Upper lobe of left lung (tissue), 6 donors: ENCODE measurements at places on chromosomes 6 and 20. TPM values are rescaled to one million over a fixed set of nuclear protein-coding genes. Genes with fewer than 3 reads are reported as not detected.
A peak's percentile ranks its signal among the peaks of the same experiment; 100 is the strongest.

The MRAP2 gene
- 0.40 TPM for total RNA-seq

The SGK2 gene
- 1.2 TPM for total RNA-seq

DNA sequence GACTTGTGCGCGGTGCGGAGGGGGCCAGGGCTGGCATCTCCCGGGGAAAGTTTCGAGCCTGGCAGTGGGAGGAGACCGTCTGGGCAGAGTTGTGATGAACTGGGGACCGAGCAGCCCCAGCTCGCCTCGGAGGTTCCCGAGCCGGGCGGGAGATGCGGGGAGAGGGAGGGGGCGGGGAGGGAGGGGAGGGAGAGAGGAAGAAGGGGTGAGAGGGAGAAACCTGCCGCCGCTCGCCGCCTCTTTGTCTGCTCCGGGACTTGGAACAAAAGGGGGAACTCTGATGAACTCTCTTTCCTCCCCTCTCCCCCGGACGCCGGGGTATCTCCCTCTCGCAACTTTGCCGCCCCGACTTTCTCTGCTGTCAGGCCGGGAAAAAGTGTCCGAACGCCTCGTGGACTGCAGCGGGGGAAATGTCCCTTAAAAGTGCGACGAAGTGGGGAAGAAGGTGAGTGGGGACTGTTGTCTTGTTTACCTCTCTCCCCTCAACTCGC lies 72.7 kb downstream of the SOX4 start:
- DNase-seq = peak; percentile 46

DNA sequence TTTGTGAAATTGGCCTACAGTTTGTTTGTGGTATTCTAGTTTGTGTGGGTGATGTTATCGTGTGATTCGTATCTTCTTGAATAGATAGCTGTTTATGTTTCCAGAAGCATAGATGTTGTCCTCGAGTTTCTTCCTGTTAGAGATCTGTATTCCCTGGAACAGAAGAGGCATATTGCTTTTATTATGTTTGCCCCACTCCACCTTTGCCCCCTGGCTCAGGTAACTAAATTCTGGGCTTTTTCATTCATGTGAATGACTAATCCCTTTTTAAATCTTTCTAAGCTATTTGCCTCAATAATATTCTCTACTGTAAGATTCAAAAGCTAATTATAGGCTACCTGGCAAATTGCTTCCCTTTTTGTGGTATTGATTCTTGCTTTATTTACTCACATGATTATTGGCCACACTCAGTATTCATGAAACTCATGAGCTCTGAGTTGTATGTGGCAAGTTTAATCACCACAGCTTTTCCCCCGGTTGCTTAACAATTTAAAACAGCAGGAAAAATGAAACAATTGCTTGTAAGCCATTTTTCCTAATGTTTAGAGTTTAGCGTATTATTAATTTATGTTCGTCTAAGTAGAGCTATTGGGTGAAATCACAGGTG lies 12.6 kb downstream of the RNF217 start:
- no peak for DNase-seq

GRCh38 chr6:43929511-43929910 lies 159.5 kb downstream of the VEGFA start:
- DNase-seq = no peak

The GPR63 gene
- total RNA-seq = 0.22 TPM

DNA sequence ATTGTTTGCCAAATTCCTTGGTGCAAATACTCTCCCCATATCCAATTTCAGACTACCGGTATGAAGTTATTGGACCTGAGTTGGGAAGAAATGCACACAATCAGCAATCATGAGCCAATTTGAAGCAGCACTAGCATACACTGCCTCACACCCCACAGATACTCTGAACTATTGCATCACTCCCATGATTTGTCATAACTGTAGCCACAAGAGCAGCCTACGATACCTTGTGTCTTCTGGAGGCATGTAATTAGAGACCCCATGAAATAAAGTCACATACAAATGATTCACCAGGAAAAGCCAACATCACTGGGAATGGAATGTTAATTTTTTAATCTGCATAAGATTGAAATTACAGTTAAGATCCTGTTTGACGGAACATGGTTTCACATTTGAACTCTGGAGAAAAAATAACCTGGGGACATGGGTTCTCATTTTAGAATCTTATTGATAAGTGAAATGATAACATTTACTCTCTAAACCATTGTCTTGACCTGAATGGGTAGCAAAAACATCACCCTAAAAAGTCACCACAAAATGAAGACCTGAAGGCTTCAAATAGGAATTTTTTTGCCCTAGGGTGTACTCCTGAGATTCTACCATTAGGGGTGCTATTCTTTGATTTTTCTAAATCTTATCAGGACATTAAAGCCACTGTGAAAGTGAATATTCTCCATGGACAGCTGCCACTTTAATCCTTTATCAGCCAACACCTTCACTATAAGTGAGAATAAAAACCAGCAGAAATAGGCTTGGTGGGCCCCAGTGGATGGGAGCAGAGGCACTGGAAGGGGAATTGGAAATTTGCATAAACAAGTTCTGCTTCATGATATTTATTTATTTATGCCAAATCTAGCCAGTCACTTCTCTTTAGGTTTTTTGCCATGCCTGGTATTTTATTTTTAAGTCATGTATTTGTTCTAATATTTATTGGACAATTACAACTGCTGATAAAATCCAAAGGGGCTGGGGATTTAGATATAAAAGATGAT lies 34.5 kb upstream of the HBS1L start:
- no peak for DNase-seq

The DEFB126 gene
- not detected for total RNA-seq

- no peak for DNase-seq
These were observed 3.5 kb upstream of the HTR1B start for GRCh38 chr6:77466451-77467437.

DNA sequence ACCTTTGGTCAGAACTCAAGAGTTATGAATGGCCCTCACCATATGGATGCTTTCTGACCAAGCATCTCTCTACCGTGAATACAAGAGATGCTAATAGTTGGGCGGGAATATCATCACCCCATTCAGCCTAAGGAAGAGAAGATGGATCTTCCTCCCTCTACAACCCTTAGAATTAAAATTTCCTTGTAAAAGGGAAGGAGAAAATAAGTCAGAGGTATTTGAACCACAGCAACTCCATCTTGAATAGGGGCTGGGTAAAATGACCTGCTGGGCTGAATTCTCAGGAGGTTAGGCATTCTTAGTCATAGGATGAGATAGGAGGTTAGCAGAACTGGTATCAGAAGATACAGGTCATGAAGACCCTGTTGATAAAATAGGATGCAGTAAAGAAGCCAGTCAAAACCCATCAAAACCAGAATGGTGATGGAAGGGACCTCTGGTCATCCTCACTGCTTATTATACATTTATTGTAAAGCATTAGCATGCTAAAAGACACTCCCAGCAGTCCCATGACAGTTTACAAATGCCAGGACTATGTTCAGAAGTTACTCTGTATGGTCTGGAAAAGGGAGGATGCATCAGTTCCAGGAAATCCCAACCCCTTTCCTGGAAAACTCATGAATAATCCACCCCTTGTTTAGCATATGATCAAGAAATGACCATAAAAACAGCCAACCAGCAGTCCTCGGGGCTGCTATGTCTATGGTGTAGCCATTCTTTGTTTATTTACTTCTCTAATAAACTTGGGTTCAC lies 101.2 kb downstream of the DTNBP1 start:
- DNase-seq = no peak

The PEX7 gene
- total RNA-seq = 7.3 TPM

GRCh38 chr6:165484178-165484889 lies 174.9 kb upstream of the C6orf118 start:
- no peak for DNase-seq

DNA sequence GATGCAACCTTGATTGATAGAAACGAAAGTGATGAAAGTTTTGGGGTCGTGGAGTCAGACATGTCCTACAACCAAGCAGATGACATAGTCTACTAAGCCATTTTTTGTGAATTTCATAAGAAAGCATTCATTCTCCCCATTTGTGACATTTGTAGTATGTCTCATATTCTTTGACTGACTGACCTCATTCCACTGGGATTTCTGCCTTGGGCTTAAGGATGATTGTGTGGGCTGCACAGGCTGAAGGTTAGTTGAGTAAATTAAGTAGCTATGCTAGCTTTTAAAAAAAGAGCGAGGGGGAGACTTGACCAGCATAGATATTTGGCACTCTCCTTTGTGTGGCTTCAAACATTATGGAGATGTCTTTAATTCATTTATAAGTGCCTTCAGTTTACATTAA lies 28.9 kb downstream of the STMND1 start:
- DNase-seq = no peak

The DEFB110 gene
- total RNA-seq = not detected

The CCN5 gene
- total RNA-seq = 83.2 TPM

The KHDC1L gene
- not detected for total RNA-seq

DNA sequence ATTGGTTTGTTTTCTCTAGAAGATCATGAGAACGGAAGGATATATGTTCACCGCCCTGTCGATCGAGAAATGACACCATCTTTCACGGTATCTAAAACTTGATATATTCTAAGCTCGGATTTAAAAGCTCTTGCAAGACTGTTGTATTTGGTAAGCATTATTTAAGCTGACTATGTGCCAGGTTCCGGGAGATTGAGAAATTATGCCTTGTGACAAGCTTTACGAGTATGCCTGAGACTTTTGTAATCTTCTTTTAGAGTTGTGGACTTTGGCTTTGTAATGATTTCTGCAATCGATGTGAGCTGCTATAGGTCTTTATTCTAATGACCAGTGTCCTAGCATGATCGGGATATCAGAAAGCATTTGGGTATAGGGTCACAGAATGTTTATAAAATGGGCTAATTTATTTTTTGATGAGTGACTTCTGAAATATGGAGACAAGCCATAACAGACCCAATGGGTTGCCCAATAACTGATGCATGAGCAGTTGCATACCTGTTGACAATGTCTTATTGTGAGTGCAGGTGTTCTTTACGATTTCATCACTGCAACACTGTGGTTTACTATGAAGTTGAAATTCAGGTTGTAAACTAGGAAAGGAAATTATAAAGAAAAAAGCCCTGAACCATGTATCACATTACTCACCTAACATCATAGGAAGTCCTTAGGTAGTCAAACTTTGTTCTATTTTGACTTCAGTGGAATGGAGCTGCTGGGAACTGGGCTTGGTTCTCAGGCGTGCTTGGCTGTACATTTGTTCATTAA lies 14.0 kb downstream of the CDH26 start:
- DNase-seq = no peak

- no peak for DNase-seq
These were observed 105.8 kb downstream of the QRSL1 start for GRCh38 chr6:106735136-106735633.

DNA sequence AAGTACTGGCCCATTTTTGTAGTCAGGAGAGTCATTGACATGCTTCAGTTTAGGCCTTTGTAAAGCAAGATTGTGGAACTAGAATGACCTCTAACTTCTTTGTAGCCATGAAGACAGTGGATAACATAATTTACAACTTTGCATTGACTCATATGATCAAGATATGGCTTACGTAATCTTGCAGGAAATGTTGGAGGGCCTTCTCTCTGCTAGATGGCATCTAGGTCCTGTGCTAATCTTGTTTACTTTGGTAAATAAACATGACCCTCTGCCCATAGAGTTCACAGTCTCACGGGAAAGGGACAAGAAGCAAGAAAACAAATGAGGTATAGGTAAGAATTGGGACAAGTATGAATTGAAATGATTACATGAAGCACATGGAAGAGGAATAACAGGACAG lies 355.2 kb upstream of the ARID1B start:
- DNase-seq = no peak

The BPIFA1 gene
- 0.26 TPM for total RNA-seq

The TFAP2D gene
- not detected for total RNA-seq

- DNase-seq = no peak
These were observed 11.0 kb upstream of the FILIP1 start for GRCh38 chr6:75504465-75505222.

DNA sequence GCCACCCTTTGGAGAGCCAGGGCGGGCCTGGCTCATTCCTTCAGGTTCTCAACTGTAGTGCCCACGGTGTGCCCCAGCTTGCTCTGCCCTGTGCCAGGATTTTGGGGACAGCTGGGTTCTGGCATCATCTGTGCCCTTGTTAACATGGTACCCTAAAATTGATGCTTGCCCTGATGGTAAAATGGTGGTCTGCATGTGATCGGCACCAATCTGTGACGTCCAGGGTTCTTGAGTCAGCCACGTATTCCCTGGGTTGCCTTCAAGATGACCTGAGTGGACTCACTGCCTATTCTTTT lies 31.2 kb upstream of the APCDD1L start:
- DNase-seq = no peak

DNA sequence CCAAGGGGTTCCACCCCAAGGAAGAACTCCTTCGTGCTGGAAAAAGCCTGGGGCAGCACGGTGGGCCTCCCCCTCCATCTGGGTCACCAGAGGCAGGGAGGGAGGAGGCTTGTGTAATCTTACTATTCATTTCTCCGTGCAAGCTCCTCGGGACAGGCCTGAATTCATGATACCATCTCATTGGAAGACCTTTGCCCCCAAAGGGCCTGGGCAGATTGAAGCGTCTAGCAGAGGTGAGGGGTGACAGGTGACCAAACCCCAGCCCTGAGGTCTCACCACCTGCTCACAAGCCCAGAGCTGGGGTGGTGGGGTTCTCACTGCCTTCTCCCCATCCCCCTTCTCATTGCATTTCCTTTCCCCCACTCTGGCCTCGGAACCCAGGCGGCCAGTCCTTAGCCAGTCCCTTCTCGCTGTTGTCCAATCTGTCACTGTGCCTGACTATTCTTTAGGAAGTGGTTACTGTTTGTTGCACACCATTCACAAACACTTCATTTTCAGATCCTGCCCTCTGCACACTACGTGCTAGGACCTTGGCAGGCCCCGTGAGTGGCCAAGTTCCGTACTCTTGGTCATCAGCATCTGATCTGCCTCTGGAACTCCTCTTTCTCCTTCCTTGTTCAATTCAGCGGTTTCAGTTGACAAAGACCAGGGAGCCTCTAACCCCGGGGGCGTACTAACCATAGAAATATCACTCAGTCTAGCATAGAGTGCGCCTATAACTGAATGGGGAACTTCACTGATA lies 137.1 kb downstream of the LY86 start:
- peak; percentile 60 for DNase-seq

DNA sequence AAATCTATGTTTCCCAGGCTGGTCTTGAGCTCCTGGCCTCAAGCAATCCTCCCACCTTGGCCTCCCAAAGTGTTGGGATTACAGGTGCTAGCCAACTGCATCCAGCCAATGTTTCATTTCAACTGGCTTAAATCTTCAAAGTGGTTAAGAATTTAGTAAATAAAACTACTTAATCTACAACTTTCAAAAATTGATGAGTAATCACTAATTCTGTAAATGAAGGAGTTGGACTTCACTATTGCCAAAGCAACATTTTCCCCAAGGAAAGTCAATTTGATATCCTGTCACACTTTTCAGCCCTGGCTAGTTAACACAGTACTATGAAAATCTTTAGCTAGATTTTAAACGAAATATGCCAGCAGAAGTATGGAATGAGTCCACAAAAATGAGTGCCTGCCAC lies 3.8 kb downstream of the TOMM6 start:
- no peak for DNase-seq

- DNase-seq = no peak
These were observed 16.5 kb upstream of the IFNGR1 start for GRCh38 chr6:137235686-137236085.

DNA sequence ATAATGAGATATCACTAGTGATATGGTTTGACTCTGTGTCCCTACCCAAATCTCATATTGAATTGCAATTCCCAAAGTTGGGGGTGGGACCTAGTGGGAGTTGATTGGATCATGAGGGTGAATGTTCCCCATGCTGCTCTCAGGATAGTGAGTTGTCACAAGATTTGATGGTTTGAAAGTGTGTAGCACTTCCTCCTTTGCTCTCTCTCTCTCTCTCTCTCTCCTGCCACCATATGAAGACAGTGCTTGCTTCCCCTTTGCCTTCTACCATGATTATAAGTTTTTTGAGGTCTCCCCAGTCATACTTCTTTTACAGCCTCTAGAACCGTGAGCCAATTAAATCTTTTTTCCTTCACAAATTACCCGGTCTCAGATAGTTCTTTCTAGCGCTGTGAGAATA lies 1002.0 kb upstream of the ADGRB3 start:
- no peak for DNase-seq

The COX4I2 gene
- total RNA-seq = 7.3 TPM

The DLL1 gene
- 3.8 TPM for total RNA-seq
